ENCODE measurements at places on chromosomes 2 and 18. TPM values are rescaled to one million over a fixed set of nuclear protein-coding genes. Genes with fewer than 3 reads are reported as not detected.

Gene DOK1
- 32.4 TPM for total RNA-seq

Gene HAAO
- total RNA-seq, result 0.40 TPM

Gene ALLC
- not detected for total RNA-seq

Gene MAP2
- not detected for total RNA-seq

Measured in activated CD8-positive, alpha-beta T cell treated with anti-CD3 and anti-CD28 coated beads, Interleukin-2, amount 10 ng/mL, durations not matched to agents 7 days and 5 days (primary cell).